ENCODE measurements at places on chromosomes 12 and 14. TPM values are rescaled to one million over a fixed set of nuclear protein-coding genes. Genes with fewer than 3 reads are reported as not detected.

MYO1A gene
- 2.1 TPM for total RNA-seq

PRB2 gene
- total RNA-seq = not detected

TAS2R43 gene
- total RNA-seq = 0.39 TPM

SPATS2 gene
- 13.3 TPM for total RNA-seq

LBHD2 gene
- total RNA-seq = not detected

Data from activated naive CD8-positive, alpha-beta T cell treated with anti-CD3 and anti-CD28 coated beads, Interleukin-2, amount 10 ng/mL, durations not matched to agents 7 days and 5 days (primary cell).